ENCODE measurements at places on chromosomes 13 and 19.

DNA sequence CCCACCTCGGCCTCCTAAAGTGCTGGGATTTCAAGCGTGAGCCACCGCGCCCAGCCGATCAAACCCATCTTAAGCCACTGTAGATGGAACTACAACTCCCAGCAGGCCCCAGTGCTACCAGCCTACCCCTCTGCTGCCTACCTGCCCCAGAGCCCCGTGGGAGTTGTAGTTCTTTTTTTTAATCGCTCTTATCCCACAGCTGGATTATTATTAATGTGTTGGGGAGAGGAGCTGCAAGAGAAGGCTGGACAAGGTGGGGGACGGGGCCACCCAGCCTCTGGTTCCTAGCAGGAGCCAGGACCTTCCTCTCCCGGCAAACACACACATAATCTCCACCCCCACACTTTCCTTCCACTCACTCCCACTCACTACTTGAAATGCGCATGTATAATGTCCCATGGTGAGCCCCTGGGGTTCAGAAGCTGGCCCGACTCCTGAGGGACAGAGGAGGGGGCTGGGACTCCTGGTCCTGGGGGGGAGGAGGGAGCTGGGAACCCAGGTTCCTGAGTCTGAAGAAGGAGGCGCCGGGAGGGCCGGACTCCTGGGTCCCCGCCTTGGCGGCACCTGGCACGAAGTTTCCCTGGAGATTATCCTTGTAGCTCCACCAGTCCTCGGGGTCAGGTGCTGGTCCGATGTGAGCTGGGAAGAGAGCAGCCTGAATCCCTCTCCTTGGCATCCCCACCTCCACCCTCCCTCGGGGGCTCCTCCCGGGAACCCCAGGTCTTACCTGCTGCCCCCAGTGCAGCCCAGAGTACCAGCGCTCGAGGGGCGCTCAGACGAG is 958 bp downstream of the CA11 start:
- peak; percentile 85 for DNase-seq

GRCh38 chr13:100044936-100045335 is 44.0 kb upstream of the PCCA start:
- DNase-seq: no peak

- DNase-seq: peak; percentile 34
Observed at GRCh38 chr13:30928978-30929377, 3.5 kb upstream of the TEX26 start.

DNA sequence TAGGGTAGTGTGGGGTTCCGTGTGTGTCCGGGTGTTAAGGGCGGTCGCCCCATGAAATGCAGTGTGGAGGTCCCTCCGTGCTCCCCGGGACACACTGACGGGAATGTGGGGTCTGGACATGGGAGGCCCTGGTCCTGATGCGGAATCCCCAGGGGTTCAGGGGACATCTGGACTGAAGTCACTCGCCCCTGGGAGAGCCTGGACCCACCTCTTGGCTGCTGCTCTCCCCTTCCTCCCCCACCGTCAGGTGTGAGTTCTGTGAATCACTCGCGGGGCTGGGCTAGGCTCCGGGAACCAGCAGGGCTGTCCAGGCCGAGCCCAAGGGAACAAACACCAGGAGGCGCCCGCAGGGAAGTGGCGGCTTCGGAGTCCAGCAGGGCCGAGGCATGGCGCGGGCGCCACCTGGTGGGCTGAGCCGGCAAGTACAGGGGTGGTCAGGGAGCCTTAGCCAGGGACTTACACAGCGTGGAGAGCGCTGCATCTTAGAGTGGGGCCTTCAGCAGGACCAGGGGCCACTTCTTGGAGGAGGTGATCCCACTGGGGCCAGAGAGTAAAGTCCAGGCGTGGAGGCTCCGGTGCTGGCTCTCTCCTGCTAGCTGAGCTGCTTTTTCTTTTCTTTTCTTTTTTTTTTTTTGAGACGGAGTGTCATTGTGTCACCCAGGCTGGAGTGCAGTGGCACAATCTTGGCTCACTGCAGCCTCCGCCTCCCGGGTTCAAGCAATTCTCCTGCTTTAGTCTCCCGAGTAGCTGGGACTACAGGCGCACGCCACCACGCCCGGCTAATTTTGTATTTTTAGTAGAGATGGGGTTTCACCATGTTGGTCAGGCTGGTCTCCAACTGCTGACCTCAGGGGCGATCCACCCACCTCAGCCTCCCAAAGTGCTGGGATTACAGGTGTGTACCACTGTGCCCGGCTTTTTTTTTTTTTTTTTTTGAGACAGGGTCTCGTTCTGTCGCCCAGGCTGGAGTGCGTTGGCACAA is 20.1 kb downstream of the WTIP start:
- DNase-seq: peak; percentile 98

GRCh38 chr19:29876414-29876813 is 64.6 kb downstream of the CCNE1 start:
- no peak for DNase-seq

DNA sequence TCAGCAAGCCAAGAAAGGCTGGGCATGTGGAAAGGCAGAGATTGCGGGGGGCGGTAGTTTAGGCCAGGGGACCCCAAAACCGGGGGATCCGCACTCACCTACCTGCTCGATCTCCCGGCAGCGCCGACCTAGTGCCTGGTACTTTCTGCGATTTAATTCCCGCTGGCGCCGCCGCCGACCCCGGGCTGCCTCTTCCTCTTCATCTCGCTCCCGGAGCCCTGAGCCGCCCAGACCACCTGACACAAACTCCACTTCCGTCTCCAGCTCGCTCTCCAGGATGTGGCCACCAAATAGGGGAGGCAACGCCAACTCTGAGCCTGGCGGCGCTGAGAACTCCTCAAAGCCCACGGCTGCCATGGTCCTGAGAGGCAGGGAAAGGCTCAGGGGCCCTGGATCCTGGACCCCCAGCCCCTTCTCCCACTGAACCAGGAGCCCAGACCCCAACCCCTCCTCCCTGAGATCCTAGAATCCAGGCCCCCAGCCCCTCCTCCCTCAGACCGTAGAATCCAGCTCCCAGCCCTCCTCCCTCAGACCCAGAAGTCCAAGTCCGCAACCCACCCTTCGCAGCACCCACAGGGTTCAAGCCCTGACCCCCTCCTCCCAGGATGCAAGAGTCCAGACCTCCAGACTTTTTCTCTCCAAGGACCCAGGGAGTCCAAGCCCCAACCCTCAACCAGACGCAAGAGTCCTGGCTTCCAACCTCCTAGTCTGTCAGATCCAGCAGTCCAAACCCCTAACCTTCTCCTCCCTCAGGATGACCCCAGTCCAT is 933 bp downstream of the TFPT start:
- DNase-seq: peak; percentile 57

- DNase-seq: no peak
Observed at GRCh38 chr19:29515706-29516357, 10.0 kb upstream of the VSTM2B start.

All from ELF-1 (cell line).